Hindlimb muscle (tissue), 1 donor: ENCODE measurements at places on chromosomes 11 and 22.
A peak's percentile ranks its signal among the peaks of the same experiment; 100 is the strongest.

DNA sequence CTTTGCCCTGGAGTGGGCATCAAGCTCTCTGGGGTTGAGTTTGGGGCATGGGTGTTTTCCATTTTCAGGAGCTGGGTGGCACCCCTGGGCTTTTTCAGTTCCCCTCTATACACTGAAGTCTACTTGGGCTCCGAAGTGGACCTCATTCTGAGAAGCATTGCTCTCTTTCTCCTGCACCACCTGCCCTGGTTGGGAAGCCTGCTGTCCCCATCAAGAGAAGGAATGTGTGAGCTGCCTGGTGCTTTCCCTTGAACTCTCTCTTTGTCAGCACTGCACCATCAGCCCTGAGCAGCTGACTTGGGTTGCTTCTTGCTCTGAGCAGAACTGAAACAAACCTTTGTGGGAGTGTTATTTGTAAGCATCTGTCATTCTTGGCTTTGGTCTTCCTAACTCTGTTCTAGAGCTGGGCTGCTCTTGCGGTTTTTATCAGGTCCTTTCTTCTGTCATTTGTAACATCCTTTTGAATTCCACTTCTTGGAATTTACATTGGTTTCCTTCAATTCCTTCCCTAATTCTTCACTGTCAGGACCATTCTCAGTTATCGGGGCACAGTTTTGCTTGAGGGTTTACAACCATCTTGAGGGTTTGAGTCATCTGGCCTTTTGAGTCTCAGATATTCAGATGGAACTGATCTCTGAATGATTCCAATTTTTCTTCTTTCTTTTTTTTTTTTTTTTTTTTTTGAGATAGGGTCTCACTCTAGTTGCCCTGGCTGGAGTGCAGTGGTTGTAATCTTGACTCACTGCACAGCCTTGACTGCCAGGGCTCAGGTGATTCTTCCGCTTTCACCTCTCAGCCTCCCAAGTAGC lies 20.5 kb downstream of the UBE2L3 start:
- DNase-seq = no peak

DNA sequence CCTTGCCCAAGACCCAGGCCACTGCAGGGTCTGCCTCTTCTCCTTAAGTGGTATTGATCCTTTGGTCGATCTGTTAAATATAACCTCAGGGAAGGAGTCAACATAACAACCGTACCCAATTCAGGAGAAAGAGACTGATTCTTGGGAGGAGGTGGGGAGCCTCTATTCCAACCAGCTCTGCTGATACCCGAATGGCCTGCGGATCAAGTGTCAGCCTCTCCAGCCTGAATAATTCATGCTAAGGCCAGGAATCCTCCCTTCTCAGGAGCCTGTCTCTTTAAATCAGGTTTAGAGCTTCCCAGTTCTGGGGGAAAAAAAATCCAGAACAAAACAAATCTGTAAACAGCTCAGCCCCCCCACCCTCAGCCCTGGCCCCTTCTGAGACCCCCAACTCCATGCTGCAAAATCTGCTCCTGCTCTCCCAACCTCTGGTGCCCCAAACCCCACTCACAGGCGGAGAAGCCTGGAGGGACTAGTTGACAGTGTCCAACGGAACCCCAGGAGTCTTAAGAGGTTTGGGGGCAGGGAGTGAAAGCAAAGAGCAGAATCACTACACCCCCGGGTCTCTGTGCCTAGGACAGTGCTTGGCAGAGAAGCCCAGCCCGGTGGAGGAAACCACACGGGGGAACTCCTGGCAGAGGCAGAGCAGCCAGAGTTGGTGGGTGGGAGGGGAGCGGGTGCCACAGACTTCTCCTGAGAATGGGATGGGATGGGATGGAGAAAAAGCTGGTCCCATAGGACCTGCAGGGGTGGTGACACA lies 863 bp upstream of the TPBGL start:
- DNase-seq = no peak

DNA sequence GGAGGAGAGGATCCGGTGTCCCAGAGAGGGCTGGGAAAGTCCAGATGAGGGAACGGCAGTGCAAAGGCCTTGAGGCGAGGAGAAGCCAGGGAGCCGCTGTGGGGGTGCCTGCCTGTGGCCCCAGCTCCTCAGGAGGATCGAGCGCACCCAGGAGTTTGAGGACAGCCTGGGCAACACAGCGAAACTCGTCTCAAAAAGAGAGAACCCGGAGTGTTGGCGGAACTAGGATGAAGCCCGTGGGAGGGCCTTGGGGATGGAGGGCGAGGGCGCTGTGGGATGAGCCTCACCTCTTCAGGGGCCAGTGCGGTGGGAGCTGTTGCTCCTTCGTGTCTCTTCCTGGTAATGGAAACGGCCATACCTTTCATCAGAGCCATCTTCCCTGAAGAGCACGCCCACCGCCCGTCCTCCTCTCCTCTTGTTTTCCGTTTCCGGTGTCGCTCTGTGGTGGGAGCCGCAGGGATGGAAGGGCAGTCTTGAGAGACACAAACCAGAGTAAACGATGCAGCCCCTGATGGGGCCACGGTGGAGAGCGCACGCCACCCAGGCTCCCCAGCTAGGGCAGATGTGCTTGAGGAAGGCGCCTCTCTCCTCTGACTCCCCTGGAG lies 15.7 kb downstream of the TRMU start:
- no peak for DNase-seq

DNA sequence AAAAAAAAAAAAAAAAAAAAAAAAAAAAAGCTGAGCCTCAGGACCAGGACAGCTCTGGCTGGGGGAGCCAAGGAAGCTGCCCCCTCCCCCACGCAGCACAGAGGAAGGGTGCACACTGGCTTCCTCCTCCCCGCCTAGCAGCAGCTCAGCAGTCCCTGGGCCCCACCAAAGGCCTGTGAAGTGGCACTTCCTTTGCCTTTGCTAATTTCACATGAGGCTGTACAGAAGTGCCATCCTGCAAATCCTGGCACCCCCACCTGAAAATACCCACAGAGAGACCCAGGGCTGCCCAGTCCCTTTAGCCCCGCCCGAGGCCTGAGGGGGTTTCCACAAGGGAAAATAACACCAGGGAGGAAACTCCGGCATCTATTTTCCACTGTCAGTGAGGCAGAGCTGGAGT lies 3.9 kb downstream of the RHOG start:
- DNase-seq = no peak

DNA sequence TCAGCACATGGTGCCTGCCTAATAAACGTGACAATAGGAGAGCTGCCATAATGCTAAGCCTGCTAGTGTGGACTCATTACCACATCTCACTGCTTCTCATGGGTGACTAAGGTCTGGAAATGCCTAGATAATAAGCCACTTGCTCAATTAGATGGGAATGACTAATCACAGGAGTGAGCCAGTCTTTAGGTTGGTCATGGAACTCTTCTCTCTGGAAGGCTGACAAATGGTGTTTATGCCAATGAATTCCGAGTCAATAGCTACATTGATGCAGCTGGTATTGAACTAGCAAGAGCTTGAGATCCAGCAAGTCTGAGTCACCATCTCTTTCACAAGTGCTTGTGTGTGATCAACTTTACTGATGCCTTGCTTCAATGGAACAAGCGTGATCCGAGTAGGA lies 334.9 kb downstream of the OPCML start:
- DNase-seq = no peak

DNA sequence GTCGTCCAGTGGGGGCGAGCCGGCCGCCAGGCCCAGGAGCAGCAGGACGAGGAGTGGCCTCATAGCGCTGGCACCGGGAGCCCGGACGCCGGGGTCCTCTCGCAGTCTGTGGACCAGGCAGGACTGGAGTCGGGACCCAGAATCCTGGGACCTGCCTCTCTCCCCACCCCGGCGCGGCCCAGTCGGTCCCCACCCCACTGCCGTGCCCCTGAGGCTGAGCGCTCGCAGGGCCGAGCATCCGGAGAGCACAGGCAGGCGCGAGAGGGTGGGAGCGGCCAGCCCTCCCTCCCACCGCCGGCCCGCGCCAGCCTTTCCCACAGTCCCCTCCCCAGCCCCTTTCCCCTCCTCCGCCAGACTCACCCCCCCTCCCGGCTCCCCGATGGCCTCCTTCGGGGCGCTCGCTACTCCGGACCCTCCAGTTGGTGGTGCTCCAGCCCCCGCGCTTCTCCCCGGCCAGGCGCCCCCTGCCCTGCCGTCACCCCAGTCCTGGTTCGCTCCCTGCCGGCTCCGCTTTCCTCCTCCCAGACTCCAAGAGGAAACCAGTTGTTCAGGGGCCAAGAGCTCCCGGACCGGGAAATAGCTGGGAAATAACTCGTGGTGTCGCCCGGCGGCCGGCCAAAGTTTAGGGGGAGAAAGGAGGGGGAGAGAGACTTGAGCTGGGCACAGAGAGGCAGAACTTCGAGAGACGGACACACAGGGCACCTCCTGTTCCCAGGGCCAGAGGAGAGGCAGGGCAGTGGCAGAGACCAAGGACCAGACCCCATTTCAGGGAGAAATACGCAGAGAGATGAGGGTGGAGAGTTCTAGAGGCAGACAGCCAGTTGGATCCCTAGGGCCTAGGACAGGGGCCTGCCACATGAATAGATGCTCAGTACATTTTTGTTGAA lies at the start of gene C1QTNF5:
Gene C1QTNF5, minus strand, starts transcription at position 549 of the 887 bp plus-strand sequence. Its CDS starts 486 bp downstream, at position 63.
- DNase-seq = peak; percentile 92

GRCh38 chr22:46687460-46687859 lies 50.6 kb downstream of the CERK start:
- DNase-seq = no peak

DNA sequence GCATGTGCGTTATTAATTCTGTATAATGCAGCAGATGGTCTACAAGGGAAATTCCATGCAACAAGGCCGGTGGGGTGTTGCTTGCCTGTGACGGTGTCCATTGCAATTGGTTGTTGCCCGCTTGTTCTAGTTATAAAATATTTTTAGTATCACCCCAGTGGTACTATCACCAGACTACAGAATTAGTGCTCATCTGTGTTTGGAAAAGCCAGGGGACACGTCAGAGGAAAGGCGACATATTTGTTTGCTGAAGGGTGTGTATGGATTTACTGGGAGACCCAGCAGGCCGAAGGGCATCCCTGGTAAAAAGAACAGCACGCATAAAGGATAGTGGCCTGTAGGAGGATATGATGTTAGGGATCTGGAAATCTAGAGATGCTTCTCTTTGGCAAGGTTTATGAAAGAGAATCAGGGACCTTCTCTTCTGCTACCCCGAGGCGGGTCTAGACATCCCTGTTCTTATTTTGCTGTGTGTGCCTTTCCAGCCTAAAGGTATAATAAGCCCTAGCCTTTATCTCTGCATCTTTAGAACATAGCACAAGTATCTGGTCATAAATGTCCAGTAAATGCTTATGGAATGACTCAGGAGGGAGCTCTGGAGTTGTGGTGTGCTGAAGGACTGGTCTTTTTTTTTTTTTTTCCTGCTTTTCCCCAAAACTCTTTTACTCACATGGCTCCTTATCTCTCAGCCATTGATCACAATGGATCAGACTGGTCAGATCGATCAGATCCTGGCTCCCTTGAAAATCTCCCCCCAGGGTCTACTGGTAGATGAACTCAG lies 90.9 kb downstream of the LDLRAD3 start:
- DNase-seq = no peak

DNA sequence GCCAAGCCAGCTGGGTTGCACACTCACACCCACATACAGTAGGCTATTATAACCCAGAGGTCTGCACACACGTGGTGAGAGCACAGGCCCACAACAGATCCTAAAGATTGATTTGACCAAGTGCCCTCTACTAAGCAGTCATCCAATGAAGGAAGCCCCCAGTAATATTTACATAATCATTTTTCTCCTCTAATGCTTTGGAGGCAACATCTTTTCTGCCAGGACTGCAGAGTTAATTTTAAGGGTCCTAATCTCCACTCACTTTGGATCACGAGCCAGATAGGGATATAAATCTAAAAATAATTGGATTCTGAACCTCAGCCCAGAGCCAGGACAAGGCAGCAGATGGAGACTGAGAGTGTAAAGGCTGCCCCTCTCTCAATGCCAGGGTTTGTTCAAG lies 49.1 kb upstream of the MTNR1B start:
- no peak for DNase-seq

- DNase-seq = no peak
Measured at GRCh38 chr11:64103277-64103985, 62.5 kb downstream of the MACROD1 start.

GRCh38 chr11:112470355-112470754 lies 209.7 kb upstream of the PLET1 start:
- no peak for DNase-seq

GRCh38 chr11:81963018-81963417 lies 770.6 kb downstream of the FAM181B start:
- DNase-seq = no peak

- DNase-seq = peak; percentile 80
Measured at GRCh38 chr11:42524534-42525227, 787.1 kb upstream of the API5 start.

GRCh38 chr11:12005476-12005875 lies 3.0 kb downstream of the DKK3 start:
- DNase-seq = no peak

- DNase-seq = no peak
Measured at GRCh38 chr11:11916981-11917399, 75.2 kb downstream of the USP47 start.

DNA sequence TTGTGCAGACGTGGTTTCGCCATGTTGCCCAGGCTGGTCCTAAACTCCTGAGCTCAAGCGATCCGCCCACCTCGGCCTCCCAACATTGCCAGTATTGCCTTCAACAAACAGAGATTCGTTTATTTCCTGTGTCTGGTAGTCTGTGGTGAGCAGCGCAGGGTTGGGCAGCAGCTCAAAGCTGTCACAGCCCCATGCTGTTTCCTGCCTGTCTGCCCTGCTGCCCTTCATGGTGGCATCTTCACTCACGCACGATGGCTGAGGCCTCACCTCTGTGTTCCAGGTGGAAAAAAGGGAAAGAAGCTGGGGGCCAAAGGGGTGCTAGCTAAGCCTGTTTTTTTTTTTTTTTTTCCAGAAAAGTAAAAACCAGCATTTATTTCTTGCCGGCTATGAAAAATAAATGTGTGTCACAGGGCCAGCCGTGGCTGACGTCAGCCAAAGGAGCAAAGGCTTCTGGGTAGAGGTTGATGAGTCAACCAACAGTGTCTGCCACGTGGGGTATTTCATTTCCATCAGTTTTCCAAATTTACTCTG lies 28.8 kb downstream of the TBC1D22A start:
- DNase-seq = no peak

GRCh38 chr11:47819743-47820142 lies 28.4 kb downstream of the NUP160 start:
- no peak for DNase-seq

GRCh38 chr11:17594686-17595192 lies 47.7 kb downstream of the OTOG start:
- DNase-seq = no peak

DNA sequence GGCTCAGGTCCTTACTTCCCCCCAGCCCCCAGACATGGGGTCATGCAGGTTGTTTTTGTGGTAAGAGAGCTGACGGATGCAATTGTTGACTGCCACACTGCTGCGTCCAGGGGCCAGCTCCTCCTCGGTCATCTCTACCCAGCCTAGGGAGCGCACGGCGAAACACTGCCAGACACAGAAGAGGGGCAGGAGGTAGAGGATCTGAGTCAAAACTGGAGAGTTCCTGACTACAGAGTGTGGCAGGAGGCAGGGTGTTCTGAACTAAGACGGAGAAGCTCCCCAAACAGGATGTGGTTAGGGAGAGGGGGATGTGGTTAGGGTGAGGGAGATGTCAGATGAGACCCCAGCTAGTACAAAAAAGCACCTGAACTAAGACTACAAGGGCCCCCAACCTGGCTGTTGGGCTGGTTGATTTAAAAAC lies 12.3 kb downstream of the SMPD1 start:
- DNase-seq = no peak
